Muscle of arm (tissue), 14 donors: ENCODE measurements at places on chromosomes 5 and 9. TPM values are rescaled to one million over a fixed set of nuclear protein-coding genes. Genes with fewer than 3 reads are reported as not detected.

DNA sequence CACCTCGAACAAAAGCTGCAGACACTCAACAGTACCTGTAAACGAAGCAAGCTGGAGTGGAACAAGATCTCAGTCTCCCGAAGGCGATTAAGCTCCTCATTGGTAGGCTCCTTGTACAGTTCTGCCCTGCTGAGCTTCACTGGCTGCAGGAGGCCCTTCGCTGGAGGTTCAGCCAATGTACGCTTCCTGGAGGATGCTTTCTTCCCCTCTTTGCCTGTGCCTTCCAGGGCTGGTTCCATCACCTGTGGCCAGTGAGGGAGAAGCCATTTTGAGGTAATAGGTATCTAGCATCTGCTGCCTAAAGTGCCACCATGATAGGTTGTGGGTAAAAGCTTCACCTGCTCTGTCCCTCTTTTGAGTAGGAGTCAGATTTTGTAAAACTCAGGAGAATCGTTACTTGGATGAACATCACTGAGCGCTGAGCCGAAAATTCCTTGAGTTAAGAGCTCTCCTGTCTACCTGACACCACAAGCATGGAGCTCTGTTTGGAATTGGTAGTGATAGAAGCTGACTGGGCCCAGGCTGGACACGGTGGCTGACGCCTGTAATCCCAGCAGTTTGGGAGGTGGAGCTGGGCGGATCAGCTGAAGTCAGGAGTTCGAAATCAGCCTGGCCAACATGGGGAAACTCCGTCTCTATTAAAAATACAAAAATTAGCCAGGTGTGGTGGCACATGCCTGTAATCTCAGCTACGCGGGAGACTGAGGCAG, 1.4 kb downstream of the NOL6 start:
- no peak for DNase-seq

GRCh38 chr5:14702238-14702839, 37.8 kb downstream of the OTULIN start:
- DNase-seq: no peak

- no peak for DNase-seq
Observed at GRCh38 chr5:25488119-25488518, 843.3 kb upstream of the CDH10 start.

- DNase-seq: no peak
Observed at GRCh38 chr9:120481248-120481647, 98.7 kb downstream of the CDK5RAP2 start.

DNA sequence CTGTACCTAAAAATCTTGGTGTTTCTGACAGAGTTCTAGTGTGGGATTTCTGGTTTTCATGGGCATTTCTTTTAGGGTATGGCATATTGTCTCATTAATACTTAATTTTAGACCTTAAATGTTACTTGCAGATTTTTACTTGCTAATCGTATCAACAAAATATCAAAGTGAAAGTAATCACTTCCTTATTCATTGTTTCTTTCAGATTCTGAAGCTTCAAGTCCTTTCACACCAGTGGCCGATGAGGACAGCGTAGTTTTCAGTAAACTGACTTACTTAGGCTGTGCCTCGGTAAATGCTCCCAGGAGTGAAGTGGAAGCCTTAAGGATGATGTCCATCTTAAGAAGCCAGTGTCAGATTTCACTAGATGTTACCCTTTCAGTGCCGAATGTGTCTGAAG, 45.2 kb downstream of the RABGAP1 start:
- DNase-seq: no peak

DNA sequence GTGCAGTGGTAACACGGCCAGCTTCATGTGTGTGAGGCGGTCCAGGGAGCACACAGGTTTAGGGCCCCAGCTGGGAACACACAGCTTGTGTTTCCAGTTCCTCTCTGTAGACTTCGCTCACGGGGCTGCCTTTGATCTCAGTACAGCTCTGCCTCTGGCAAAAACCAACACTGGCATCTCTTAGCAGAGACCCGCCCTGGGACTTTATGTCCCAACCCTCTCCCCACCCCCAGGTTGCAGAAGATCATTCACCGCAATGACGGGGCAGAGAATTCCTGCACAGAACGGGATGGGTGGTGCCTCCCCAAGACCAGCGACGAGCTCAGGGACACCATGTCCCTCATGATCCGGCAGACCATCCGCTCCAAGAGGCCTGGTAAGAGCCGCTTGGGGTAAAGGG, 5.2 kb upstream of the CEL start:
- DNase-seq: no peak

DNA sequence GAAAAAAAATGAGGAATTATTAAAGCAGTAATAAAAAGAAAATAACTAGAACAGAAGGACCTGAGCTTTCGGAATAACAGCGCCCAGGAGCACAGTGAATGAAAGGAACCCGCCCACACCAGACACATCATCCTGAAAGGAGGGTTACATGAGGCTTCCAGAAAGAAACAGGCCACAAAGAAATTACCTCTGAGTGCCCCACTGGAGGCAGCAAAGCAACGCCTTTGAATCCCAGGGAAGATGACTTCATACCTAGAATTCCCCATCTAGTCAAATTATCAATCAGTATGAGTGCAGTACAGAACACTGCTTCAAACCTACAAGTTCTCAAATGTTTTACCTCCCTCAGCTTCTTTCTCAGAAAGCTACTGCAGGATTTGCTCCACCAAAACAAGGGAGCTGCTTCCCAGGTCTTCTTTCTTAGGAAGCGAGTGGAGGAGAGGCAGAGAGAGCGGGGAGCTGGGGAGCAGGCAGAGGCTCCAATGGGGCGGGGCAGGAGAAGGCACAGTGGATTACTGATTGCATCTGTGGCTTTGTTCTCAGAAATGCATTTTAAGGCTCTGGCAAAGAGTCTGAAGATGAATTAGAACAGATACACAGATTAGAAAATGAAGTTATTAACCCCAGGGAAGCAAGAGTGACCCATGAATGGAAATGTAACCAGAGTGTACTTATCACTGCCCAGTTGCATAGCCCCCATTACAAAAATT, 87.1 kb downstream of the SEMA4D start:
- DNase-seq: no peak

- DNase-seq: peak; percentile 81
Observed at GRCh38 chr5:65721050-65721719, 724 bp downstream of the SGTB start.

GRCh38 chr9:117718701-117719100, 14.5 kb downstream of the TLR4 start:
- DNase-seq: no peak

DNA sequence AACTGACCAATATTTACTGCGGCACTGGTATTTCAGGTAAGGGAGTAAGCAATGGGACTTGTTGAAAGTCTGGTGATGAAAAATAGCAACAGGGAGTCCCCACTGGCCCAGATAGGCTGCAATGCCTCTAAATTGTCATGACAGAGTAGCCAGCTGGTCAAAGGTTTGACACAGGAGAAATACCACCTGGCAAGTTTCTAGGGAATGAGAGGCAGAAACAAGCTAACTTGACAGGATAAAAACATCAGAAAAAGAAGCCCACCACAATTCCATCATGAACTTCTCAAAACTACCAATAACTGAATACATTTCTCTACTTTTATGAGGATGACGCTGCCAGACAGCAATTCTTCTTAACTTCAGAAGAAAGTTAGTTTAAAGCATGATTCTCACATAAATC, 99.8 kb downstream of the STRBP start:
- DNase-seq: no peak

DNA sequence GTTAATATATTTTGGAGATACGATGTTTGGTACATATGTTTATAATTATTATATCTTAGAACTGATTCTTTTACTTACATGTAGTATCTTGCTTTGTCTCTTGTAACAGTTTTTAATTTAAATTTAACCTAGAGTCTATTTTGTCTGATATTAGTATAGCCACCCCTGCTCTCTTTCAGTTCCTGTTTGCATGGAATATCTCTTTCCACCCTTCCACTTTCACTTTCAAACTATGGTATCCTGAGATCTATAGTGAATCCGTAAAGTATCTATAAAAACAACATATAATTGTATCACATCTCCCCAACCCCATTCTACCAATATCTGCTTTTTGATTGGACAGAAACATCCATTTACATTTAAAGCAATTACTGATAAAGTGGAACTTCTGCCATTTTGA, 7.2 kb downstream of the IRGM start:
- DNase-seq: no peak

DNA sequence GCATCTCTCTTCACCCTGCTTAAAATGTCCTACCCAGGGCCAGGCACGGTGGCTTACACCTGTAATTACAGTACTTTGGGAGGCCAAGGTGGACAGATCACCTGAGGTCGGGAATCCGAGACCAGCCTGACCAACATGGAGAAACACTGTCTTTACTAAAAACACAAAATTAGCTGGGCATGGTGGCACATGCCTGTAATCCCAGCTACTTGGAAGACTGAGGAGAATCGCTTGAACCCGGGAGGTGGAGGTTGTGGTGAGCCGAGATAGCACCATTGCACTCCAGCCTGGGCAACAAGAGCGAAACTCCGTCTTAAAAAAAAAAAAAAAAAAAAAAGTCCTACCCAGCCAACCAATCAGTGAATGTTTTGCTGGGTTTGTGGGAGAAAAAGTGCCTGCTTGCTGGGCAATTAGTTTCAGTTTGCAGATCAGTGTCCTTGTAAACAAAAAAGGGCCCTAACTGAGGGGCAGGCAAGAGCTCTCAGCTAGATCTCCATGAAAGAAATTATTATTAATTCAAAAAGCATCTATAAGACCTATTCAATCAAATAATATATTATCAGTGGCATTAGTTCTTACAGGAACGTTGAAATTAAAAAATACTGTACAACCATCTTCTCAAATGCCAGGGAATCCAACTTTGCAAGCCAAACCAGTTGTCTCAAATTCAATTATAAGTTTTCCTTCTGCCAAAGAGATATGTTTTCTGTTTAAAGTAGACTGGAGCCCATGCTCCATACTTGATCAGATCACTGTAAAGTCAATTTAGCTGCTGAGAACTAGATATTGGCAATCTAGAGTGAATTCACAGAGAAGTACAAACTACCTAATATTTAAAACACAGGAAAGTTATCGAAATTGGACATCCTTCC, 3.9 kb downstream of the MEGF9 start:
- DNase-seq: no peak

SPOUT1 gene
- polyA plus RNA-seq: 28.1 TPM

ALDH7A1 gene
- polyA plus RNA-seq: 59.2 TPM

HOMER1 gene
- 22.4 TPM for polyA plus RNA-seq

CDC25C gene
- polyA plus RNA-seq: 13.0 TPM

LHX6 gene
- 5.2 TPM for polyA plus RNA-seq

CD14 gene
- 14.9 TPM for polyA plus RNA-seq
